ENCODE measurements at places on chromosomes 1 and 21.

DNA sequence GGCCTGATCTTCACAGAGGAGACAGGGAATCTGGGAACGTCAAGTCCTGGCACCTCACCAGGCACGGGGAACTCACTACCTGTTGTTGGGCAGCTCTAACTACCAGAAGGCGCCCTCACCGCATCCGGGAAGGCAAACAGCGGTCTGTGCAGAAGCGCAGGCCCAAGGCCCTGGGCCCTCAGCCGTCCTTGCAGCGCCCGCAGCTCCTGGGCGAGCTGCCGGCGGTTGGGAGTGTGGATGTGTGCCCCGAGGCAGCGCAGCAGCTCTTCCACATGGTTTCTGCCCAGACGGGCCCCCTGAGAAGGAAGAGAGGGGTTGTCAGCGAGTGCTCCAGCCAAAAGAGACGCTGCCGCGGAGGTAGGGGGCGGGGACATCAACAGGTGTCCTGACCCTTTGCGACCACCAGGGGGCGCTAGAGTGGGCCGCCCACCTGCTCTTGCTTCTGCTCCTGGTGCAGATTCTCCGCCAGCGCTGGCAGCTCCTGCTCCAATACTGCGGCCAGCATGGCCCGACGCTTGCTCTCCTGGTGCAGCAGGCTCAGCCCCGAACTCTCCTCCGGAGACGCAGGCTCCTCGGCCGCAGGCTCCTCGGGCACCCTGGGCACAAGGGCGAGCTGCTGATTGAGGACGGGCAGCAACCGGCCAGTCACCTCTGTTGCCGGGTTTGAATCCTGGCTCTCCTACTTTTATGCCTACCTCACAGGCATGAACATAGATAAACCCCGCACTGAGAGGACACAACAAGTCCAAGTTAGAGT, 9.3 kb downstream of the MAP3K6 start:
- DNase-seq: peak; percentile 89

GRCh38 chr1:9320520-9321479, 28.1 kb downstream of the SPSB1 start:
- no peak for DNase-seq

DNA sequence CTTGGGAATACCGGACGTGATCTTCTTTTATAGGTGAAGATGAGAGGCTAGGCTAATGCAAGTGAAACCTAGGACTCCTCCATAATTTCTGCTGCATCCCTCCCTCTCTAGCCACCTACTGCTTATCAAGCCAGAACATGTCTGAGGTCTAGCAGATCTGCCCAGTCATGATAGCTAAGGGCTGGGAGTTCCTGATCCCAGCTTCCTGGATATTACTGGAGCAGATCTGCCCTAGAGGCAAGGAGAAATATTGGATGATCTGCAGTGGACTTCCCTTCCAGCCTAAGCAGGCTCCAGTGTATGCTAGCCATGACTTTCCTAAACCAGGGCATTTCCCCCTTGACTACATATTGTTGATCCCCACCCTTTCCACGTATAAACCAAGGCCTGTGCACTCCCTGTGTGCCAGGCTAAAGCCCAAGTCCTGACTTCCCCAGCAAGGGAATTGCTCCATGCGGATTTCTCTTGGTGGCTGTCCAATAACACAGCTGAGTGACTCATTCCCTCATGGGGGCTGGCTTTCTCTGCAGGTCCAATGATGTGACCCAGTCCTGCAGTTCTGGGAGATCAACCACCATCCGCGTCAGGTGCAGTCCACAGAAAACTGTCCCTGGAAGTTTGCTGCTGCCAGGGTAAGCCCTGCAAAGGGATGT, 15.5 kb upstream of the SARS1 start:
- DNase-seq: peak; percentile 71

DNA sequence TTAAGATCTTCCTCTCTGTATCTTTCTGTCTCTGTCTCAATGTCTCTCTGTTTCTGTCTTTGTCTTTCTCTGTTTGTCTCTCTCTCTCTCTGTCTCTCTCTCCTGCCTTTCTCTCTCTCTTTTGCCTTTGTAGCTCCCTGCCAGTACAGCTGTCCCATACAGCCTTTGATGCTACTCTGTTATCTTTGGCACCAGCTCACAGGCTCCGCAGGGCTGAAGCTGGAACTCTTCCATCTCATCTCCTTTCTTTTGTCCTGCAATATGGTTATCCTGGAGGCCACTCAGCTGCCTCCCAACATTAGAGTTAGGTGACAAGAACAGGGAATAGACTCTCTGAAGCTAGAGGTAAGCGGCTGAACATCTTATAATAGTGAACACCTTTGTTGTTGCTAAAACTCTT, 354.3 kb upstream of the NEGR1 start:
- no peak for DNase-seq

DNA sequence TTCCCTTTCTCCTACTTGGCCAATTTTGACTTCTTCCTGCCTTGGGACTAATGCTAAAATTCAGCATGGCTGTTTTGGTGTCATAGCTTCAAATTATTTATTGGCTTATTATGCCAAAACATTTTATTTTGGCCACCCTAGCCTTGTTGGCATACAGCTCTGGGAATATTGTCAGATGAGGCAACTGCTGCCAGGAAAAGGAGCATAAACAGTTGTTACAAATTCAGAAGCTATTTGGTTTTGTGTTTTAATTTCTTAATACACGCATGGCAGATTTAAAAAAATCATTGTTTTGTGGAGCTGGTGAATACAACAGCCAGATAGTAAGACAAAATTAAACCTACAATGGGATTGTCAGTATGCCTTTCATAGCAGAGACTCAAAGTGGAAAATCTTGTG, 66.8 kb upstream of the BCL10 start:
- DNase-seq: no peak

GRCh38 chr1:32969566-32969965, 5.0 kb upstream of the RNF19B start:
- DNase-seq: no peak

DNA sequence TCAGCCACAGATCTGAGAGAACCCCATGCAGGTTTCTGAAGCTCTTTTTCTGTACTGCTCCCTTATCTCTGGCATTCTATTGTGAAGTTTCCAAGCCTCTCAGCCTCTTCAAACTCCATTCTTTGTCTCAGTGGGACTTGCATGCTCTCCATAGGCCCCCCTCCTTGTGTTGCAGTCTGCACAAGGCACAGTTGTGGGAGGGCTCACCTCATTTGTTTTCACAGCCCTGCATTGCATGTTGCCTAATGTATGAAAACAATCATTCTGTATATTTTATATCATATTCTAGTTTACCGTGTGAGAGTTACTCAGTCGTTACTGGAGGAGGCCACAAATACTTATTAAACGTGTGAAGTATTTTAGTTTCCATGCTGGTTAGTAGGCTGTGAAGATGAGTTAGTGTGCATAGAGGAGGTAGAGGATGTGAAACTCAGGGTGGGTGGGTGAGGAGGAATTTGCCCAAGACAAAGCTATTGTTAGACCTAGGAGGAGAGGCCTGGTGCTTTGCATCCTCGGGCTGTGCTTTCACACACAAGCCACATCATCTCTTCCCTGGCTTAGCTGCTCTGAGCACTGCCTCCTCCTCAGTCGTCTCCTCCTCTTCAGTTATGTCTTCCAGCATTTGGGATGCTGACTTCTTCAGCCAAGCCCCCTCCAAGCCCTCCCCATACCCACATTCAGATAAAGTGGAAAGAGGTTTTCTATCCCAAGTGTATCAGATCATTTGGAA, 7.8 kb upstream of the CHI3L2 start:
- no peak for DNase-seq

GRCh38 chr1:99474350-99474893, 171.5 kb upstream of the PALMD start:
- no peak for DNase-seq

- no peak for DNase-seq
Observed at GRCh38 chr1:151514366-151514765, 3.2 kb downstream of the CGN start.

DNA sequence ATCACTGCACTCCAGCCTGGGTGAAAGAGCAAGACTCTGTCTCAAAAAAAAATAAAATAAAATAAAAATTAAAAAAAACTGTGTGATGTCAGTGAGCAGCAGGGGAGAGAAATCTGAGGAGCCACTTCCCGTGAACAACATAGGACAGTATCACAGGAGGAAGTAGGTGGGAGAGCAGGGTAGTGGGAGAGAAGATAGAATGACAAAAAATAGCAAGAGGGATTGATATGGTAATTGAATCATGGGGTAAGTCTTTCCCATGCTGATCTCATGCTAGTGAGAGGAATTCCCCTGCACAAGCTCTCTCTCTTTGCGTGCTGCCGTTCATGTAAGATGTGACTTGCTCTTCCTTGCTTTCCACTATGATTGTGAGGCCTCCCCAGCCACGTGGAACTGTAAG, 81.6 kb upstream of the PBX1 start:
- DNase-seq: no peak

DNA sequence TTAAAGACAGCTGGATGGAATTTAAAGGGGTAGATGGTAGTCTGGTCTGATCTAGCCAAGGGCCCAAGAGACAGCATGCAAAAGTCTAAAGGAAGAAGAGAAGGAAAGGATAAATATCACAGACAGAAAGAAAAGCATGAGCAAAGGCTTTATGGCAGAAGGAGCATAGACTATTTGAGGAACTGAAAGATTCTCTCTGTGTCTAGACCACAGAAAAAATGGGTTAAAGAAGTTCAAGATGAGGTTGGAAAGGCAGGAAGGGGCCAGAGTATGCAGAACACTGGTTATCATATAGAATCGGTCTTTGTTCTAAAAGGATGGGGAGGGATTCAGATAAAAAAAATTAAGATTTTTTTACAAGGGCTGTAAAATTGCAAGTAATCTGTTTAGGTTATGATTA, 136.8 kb upstream of the SGIP1 start:
- no peak for DNase-seq

- peak; percentile 51 for DNase-seq
Observed at GRCh38 chr1:231194843-231195516, 33.1 kb downstream of the TRIM67 start.

DNA sequence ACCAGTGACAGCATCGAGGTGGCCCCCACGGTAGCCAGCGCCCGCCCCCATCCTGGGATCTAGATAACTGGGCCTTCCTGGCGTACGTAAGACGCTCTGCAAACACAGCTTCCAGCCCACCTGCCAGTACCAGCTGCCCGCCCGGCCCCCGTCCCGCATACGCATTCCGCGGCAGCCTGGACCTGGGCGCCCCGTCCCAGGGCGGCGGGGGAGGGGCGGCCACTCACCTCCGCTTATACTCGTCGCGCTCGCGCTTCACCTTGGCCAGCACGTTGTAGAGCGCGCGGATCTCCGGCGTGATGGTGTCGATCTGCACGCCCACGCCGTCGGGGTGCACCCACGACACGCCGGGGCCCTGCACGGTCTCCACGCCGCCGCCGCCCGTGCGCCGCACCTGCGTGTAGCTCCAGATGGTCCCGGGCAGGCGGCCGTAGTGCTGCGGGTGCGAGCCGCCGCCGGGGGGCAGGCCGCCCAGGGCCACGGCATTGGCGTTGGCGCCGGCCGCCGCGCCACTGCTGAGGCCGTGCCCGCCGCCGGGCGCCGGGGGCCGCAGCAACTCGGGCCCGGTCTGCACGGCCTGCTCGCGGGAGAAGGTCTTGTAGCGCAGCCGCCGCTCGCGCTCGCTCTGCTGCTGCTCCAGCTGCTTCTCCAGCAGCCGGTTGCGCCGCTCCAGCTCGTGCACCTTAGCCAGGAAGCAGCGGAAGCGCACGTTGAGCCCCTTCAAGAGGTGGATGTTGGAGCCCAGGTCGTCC, 859 bp downstream of the IFFO2 start:
- peak; percentile 71 for DNase-seq

GRCh38 chr1:197277166-197277565, 9.1 kb downstream of the CRB1 start:
- DNase-seq: no peak

DNA sequence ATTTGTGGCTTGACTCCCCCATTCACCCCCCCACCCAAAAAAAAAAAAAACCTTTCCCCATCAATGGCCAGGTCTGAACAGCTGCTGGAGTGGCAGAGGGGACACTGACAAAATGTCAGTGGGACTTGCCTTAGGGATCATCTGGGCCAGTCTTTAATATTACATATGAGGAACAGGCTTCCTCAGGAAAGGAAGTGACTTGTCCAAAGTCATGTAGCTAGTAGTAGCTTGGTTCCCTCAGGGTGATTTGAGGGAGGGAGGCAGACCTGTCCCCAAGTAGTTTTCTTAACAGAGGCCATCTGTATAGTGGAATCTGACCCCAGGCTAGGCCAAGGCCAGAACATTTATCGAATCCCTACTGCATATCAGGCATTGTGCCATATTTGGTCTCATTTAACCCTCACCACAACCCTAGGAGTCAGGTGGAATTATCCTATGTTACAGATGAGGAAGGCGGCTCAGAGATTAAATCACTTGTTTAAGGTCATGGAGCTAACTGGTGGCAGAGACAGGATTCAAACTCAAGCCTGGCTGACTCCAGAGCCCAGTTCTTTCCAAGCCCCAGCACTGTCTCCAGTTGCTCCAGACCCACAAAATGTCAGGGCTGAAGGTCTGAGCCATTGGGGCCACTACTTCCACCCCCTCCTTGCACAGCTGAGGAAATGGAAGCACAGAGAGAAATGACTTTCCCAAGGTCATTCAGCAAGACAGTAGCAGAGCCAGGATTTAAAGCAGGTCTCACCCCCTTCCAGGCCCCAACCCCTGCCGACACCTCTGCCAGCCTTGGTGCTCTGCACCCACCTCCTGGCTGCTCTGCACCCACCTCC, 10.4 kb downstream of the ZBTB7B start:
- DNase-seq: no peak

GRCh38 chr1:10528066-10529014, 53.6 kb downstream of the PEX14 start:
- peak; percentile 85 for DNase-seq

- no peak for DNase-seq
Observed at GRCh38 chr1:113881661-113882060, 5.7 kb downstream of the BCL2L15 start.

GRCh38 chr1:154863315-154864174, 6.5 kb downstream of the KCNN3 start:
- DNase-seq: peak; percentile 76

DNA sequence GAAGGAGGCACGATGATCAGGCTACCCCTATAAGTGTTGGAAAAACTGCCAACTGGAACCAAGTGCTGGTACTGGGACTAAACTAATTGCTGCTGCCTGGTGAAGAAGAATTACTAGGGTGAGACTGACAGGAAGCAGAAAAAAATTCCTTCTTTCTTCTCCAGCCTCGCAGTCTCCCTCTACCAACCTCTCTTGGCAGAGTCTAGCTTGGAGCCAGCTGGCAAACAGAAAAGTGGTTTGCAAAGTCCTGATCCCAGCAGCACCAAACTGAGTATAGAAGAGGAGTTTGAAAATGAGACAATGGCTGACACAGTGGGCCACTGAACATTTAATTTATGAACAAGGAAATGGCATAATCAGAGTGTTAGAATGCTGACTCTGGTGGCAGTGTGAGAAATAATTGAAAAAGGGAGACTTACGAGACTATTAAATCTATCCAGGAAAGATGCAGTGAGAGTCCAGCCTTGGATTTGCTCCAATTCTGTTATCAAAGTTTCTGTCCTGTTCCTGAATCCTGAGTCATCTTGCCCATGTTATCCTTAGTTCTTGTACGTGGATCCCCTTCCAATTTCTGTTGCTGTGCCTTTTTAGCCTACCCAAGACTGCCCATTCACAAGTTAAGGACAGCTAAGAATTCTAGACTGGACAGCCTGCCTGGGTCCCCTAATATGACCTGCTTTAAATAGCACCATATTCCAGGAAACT, 23.7 kb upstream of the DISP1 start:
- no peak for DNase-seq

- peak; percentile 99 for DNase-seq
Observed at GRCh38 chr1:155134880-155135414, 705 bp upstream of the SLC50A1 start.

- DNase-seq: no peak
Observed at GRCh38 chr1:198132060-198132781, 24.6 kb upstream of the NEK7 start.
